Effector memory CD8-positive, alpha-beta T cell (primary cell): ENCODE measurements at places on chromosomes 16 and 17.

DNA sequence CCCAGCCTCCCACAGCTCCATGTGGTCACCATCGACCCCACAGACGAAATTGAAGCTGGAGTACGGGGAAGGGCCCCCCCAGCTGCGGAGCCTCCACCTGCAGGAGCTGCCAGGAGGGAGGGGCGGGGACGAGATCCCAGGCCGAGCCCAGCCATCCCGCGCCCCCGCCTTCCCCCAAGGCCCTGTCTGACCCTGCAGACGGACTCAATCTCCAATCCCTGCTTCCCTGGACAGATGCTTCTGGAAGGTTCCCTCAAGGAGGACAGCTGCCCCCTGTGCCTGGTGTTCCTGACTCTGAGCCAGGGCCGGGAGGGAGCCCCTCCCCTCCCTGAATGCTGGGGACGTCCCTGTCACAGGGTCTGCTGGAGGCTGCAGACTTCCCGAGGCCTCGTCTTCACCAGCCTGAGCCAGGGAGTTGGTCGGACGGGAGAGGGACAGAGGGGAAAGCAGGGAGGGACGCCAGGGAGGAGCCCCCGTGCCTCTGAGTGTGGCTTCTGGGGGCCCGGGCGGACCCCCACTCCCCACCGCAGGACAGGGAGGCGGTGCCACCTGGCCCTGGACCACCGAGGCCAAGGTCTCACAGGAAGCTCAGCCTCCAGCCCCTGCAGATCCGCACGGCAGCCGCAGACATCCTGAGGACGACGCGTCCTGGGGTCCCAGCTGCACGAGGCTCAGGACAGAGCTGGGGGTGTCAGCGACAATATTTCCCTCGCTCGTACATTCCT lies 21.3 kb upstream of the C1QTNF8 start:
- DNase-seq, result no peak

- DNase-seq, result no peak
These were observed 8.8 kb downstream of the FUS start for GRCh38 chr16:31188450-31189411.

- peak; percentile 95 for DNase-seq
These were observed 1.9 kb upstream of the PER1 start for GRCh38 chr17:8153957-8154607.

- no peak for DNase-seq
These were observed 14.7 kb downstream of the ABR start for GRCh38 chr17:1164935-1165556.

DNA sequence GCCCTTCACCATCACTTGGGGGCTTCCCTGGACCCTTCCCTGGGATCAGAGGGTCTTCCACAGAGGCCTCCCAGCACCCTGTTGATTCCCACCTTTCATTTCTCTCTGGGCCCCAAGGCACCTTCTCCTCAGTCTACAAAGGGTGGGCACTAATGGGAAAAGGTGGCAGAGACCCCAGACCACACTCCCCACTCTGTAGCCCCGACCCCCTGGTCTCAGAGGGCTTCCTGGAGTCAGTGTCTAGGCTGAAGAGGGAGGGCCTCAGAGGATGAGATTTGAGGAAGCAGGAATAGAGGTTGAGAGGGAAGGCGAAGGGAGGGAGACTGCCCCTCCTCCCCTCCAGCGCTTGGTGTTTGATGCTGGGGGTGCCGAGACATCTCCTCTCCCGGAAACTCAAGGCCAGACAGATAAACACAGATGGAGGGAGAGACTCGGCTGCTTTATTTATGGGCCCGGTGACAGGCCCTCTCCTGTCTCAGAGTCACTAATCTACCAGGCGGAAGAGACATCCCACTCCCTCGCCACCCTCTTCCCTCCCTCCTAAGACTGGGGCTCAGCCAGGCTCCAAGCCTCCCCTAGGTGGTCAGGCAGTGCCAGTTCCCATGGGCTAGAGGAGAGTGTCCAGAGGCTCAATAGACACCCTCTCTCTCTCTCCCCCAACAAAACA lies 18.5 kb upstream of the SP2 start:
- no peak for DNase-seq

DNA sequence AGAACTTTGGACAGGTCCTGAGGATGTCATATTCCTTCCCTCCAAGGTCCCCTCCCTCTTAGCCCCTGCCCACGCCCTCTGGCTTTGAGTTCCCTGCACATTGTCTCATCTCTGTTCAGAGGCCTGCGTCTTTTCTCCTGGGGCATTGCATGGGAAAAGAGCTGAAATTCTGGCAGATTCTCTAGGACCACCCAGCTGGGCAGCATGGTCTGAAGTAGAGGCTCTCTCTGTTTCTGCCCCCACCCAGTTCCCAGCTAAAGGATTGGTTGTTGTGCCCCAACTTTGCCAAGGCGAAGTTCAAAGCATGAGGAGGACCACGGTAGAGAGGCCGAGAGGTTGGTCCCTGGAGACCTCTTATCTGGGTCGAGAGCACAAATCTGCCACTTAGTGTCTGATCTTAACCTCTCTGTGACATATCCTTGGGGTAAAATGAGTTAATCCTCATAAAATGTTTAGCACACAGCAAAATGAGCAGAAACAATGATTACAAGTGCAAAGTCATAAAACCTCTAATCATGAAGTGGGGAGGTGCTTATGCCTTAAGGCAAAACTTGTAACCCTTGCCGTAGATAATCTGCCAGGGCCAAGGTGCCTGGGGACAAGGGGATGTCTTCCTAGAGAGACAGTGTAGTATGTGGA lies 2.4 kb downstream of the ABAT start:
- no peak for DNase-seq

GRCh38 chr17:33229499-33229898 lies 63.6 kb downstream of the ASIC2 start:
- DNase-seq, result no peak

- DNase-seq, result no peak
These were observed 21.7 kb downstream of the FAM117A start for GRCh38 chr17:49742166-49742638.

DNA sequence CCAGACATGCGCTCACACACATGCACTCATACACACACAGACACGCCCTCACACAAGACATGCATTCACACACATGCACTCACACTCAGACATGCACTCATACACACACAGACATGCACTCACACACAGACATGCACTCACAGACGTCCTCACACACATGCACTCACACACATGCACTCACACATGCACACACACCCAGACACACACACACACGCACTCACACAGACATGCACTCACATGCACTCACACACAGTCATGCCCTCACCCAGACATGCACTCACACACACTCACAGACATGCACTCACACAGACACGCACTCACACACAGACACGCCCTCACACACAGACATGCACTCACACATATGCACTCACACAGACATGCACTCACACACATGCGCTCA lies 2.1 kb upstream of the ZNF469 start:
- DNase-seq, result no peak

DNA sequence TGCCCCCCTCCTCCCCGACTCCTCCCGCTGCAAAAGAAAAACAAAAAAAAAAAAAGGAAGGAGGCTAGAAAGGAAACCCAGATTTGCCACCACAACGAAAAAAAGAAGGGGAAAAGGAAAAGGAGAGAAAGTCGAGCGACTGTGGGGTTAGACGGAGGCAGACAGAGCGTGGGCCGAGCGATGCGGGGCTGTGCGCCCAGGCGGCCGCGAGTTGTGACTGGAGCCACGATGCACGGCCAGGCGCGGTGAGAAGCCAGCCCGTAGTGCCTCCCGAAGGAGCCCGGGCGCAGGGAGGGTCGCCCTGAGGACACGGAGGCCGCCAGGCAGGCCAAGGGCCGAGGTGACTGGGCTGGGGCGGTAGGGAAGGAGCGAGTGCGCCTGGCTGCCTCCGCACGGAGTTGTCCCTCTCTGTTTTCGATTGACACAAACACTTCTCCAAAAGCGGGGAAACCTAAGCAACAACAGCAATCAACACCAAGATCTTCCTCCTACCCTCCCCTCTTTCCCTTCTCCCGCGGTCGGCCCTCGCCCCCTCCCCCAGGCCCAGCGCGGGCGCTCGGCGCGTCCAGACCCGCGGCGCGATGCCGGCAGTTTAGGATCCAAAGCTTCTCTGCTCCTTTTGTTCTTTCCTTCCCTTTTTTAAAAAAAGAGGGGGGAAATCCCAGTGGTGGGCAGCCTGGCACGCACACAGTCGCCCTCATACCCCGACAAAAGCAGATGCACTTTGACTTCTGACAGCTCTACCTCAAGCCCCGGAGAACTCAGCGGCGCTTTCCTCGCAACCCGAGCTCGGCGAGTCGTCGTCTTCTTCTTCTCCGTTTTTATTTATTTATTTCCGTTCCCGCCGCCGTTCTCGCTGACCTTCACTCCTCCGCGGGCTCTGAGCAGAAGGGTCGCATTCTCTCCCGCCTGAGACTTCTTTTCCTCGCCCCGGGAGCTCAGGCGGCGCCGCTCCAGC lies at the start of gene LHX1:
Gene LHX1, plus strand, starts transcription at position 475 of the 958 bp plus-strand sequence. CDS start 723 bp downstream, outside the sequence.
- DNase-seq, result no peak

DNA sequence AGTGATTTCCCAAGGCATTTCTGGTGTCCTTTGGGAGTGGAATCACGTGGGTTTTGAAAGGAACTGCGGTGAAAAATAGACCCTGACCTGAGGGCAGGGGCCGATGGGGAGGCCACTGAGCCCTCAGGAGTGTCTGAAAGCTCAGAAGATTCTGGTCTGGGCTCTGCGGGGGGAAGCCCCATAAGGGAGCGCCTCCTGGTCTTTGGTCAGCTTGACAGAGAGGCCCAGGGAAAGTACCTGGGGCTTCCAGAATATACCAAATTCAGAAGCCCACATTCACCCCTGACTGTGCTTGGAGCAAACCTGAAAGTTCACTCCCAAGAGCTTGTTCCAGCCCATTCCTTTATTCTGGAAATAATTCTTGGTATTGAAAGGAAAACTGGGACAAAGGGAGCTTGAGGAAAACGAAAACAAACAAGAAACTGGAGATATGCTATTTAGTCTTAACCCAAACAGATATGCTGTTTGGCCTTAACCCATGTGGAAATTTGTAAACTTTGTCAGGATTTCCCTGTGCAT lies 23.2 kb upstream of the NAGLU start:
- no peak for DNase-seq

DNA sequence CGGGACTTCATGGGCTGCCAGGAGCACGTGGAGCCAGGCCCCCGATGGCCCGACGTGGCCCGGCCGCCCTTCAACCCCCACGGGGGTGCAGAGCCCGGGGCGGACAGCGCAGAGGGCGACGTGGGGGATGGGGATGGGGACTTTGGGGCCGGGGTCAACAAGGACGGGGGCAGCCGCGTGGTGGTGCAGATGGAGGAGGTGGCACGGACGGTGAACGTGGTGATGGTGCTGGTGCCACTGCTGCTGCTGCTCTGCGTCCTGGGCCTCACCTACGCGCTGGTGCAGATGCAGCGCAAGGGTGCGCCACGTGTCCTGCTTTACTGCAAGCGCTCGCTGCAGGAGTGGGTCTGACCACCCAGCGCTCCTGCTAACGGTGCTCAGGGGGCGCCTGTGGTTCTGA lies 19.5 kb downstream of the MMP15 start:
- DNase-seq, result no peak

DNA sequence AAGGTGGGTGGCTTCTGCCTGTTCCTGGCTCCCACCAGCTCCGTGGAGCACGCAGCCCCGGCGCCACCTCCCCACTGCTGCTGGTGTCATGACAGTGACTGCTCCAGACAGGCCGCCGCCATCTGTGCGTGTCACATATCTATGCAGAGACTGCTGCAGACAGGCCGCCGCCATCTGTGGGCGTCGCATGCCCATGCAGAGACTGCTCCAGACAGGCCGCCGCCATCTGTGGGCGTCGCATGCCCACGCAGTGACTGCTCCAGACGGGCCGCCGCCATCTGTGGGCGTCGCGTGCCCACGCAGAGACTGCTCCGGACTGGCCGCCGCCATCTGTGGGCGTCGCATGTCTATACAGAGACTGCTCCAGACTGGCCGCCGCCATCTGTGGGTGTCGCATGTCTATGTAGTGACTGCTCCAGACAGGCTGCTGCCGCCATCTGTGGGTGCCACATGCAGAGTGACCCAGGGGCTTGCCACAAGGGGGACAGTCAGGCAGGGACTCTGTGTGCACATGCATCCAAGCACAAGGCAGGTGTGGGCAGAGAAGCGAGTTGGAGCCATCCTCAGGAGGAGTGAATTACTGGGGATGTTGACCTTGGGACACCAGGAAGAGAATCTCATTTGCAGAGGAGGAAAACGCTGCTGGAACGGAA lies 3.3 kb upstream of the FN3KRP start:
- DNase-seq, result no peak

DNA sequence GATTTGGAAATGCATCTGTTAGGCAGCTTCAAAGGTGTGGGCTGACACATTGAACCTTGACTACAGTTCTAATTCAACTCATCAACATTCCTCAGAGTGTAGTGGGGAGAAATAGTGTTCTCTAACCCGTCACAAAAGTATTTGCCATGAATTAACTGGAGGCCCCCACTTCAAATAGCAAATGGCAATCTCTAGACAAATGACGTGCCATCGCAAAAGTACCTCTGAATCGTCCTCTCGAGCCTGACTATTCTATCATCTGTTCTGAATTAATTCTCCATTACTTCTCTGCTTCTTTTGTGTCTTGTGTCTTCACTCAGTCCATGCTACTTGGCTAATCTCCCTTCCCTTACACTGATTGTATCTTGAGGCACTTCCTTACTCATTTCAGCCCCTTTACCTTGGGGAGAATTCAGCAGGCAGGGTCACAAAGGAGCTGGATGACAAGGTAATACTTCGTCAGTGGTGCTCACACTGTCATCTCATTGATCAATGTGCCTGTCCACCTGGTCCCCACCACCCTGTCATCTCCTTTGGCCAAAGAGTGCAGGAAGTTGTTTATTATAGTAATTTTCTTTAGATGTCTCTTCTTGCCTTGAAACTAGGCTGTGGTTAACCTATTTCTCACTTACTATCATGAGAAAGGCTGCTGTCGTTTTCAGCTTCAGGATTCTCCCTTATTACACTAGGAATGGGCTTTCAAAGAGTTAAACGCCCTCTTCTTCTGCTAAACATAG lies 108.4 kb downstream of the SYCE1L start:
- DNase-seq, result no peak

DNA sequence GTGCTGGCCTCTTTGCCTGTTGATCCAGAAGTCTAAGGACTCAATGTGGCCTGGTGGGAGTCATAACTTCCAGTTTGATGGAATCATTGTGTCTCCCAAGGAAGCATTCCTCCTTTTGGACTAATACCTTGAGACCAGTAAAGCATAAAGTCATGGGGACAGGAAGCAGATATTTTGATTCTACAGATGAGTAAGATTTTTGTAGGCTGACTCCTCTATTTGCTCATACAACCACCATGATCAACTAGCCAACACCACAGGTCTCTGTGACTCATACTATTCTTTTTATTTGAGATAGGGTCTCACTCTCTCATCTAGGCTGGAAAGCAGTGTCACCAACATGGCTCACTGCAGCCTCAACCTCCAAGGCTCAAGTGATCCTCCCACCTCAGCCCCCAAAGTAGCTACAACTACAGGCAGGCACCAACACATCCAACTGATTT lies 6.2 kb downstream of the MT2A start:
- DNase-seq, result no peak

GRCh38 chr16:57695680-57696069 lies 1.1 kb downstream of the DRC7 start:
- no peak for DNase-seq
